ENCODE measurements at places on chromosomes 5 and 9. TPM values are rescaled to one million over a fixed set of nuclear protein-coding genes. Genes with fewer than 3 reads are reported as not detected.

SLC28A3 gene
- total RNA-seq, result 0.01 TPM

MEF2C gene
- 0.05 TPM for total RNA-seq

PCDHB8 gene
- 0.32 TPM for total RNA-seq

LRRTM2 gene
- not detected for total RNA-seq

C1QTNF2 gene
- total RNA-seq, result 0.15 TPM

PCA3 gene
- not detected for total RNA-seq

LHX6 gene
- total RNA-seq, result 0.61 TPM

TXNDC8 gene
- not detected for total RNA-seq

RECK gene
- total RNA-seq, result 6.9 TPM

CDK9 gene
- total RNA-seq, result 49.4 TPM

FGD3 gene
- total RNA-seq, result 0.16 TPM
